ENCODE measurements at places on chromosomes 6 and 20. TPM values are rescaled to one million over a fixed set of nuclear protein-coding genes. Genes with fewer than 3 reads are reported as not detected.

- H3K36me3 ChIP-seq, result no peaks in the 10 kb centered on the region
- H3K27ac ChIP-seq, result no peak overlapping the region
- H3K4me3 ChIP-seq, result no peak overlapping the region
- no peaks in the 10 kb centered on the region for H3K27me3 ChIP-seq
- peak; percentile 11 for DNase-seq
- H3K4me1 ChIP-seq, result no peaks in the 10 kb centered on the region
Measured at GRCh38 chr20:44409132-44409600, 53.7 kb downstream of the HNF4A start.

DNA sequence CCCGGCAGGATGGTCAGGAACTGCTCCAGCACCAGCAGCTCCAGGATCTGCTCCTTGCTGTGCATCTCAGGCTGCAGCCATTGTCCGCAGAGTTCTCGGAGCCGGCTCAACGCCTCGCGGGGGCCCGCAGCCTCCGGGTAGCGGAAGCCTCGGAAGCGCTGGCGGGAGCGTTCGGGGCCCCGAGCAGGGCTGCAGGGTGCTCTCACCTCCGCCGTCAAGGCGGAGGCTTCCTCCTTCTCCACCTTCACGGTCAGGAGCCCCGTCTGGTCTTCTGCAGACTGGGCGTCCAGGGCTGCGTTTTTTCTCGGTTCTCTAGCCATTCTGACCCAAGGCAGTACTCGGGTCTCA, 434 bp downstream of the ZKSCAN4 start:
- peaks cover 20% of the 10 kb centered on the region for H3K4me1 ChIP-seq
- peak overlapping the region; percentile 94 for H3K4me3 ChIP-seq
- peaks cover 28% of the 10 kb centered on the region for H3K36me3 ChIP-seq
- no peaks in the 10 kb centered on the region for H3K27me3 ChIP-seq
- peak overlapping the region; percentile 65 for H3K27ac ChIP-seq

GRCh38 chr20:18466574-18466893, 296 bp downstream of the DZANK1 start:
- H3K4me1 ChIP-seq, result peaks cover 29% of the 10 kb centered on the region
- no peaks in the 10 kb centered on the region for H3K27me3 ChIP-seq
- DNase-seq, result no peak
- peaks cover 5% of the 10 kb centered on the region for H3K36me3 ChIP-seq

DNA sequence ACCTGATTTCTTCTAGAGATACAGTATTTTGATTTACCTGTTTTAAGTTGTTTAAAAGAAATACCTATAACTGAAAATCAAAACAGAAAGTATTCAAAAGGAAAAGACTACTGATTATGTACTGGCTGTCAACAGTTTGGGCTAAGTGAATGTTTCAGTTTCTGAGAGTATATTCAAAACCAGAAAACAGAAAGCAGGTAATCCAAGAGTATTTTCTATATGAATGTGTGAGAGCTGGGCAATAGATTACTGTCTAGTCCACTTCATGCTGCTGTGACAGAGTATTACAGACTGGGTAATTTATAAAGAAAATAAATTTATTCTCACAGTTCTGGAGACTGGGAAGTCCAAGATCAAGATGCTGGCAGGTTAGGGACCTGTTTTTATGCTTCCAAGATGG, 261.0 kb downstream of the ARHGAP18 start:
- no peak overlapping the region for H3K4me3 ChIP-seq
- H3K27me3 ChIP-seq, result no peaks in the 10 kb centered on the region
- no peak for DNase-seq
- no peaks in the 10 kb centered on the region for H3K36me3 ChIP-seq

GRCh38 chr20:38369389-38369788, 23.1 kb downstream of the LBP start:
- no peaks in the 10 kb centered on the region for H3K4me1 ChIP-seq
- no peak overlapping the region for H3K27ac ChIP-seq
- H3K36me3 ChIP-seq, result no peaks in the 10 kb centered on the region
- no peak overlapping the region for H3K4me3 ChIP-seq
- DNase-seq, result no peak
- H3K27me3 ChIP-seq, result no peaks in the 10 kb centered on the region

The GPR31 gene
- total RNA-seq, result 0.94 TPM

The OR12D2 gene
- total RNA-seq, result not detected

- no peaks in the 10 kb centered on the region for H3K4me1 ChIP-seq
- H3K4me3 ChIP-seq, result no peak overlapping the region
- no peaks in the 10 kb centered on the region for H3K36me3 ChIP-seq
- no peak for DNase-seq
- no peaks in the 10 kb centered on the region for H3K27me3 ChIP-seq
- H3K27ac ChIP-seq, result no peak overlapping the region
Measured at GRCh38 chr6:34447910-34448309, 18.0 kb upstream of the PACSIN1 start.

GRCh38 chr6:169846286-169847056, 95.0 kb downstream of the ERMARD start:
- no peak overlapping the region for H3K4me3 ChIP-seq
- H3K27ac ChIP-seq, result no peak overlapping the region
- peak; percentile 42 for DNase-seq
- H3K27me3 ChIP-seq, result peaks cover 13% of the 10 kb centered on the region
- H3K36me3 ChIP-seq, result no peaks in the 10 kb centered on the region
- H3K4me1 ChIP-seq, result no peaks in the 10 kb centered on the region

DNA sequence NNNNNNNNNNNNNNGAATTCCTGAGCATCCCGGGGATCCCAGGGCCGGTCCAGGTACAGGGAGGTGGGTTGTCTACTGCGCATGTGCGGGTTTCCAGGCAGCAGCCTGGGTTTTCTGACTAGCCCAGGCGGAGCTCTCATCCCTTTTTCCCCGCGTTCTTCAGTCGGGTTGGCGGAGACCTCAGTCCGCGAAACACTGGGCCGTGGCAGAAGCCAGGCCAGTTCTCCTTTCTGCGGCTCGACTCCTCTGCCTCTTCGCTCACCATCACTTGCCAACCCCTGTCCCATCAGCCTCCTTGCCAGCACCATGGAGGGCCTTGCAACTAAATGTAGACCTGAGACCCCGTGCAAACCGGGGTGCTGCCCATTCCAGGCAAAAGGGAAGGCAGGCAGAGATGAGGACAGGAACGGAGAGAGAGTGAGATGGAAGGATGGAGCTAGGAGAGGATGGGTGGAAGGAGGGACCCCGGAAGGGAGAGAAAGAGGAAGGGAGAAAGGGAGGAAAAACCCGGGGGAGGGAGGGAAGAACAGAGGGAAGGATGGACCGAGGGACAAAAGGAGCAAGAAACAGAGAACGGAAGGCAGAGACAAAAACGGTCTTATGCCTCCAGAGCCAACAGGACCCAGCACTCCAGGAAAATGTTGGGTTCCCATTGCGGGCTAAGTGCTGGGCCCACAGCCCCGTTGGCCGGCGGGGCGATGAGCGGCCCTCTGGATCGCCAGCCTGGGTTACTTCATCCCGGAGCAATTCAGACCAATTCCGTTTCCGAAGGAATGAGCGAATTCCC, 445.4 kb upstream of the DEFB115 start:
- no peaks in the 10 kb centered on the region for H3K27me3 ChIP-seq
- H3K4me3 ChIP-seq, result no peak overlapping the region
- DNase-seq, result peak; percentile 87
- no peaks in the 10 kb centered on the region for H3K4me1 ChIP-seq
- H3K27ac ChIP-seq, result no peak overlapping the region
- H3K36me3 ChIP-seq, result no peaks in the 10 kb centered on the region

DNA sequence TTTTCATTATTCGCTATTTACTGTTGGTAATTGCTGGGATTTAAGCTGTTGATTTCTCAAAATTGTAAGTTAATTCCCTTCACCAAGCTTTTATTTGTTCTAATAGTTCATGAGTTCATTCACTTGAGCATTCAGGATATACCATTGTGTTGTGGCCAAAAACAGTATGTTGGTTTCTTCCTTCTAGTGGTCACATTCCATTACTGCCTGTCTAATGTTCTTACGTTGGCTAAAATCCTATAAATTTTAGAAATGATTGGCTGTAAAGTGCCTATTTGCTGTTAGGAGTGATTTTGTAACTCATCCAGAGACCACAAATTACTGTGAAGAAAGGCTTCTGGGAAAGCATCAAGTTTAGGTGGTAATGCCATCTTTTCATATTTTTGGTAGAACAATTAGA, 76.3 kb downstream of the FARS2 start:
- no peak for DNase-seq
- no peaks in the 10 kb centered on the region for H3K27me3 ChIP-seq
- H3K27ac ChIP-seq, result no peak overlapping the region
- no peak overlapping the region for H3K4me3 ChIP-seq
- peaks cover 50% of the 10 kb centered on the region for H3K4me1 ChIP-seq

The LY86 gene
- total RNA-seq, result 31.7 TPM

- DNase-seq, result no peak
- H3K36me3 ChIP-seq, result peaks cover 21% of the 10 kb centered on the region
- no peak overlapping the region for H3K27ac ChIP-seq
Measured at GRCh38 chr6:116695401-116695800, 14.4 kb downstream of the KPNA5 start.

DNA sequence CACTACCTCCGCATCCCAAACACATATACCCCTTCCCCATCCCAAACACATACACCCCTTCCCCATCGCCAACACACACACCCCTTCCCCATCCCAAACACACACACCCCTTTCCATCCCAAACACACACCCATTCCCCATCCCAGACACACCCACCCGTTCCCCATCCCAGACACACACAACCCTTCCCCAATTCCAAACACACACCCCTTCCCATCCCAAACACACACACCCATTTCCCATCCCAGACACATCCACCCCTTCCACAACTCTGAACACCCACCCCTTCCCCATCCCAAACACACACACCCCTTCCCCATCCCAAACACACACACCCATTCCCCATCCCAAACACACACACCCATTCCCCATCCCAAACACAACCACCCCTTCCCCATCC, 314.5 kb downstream of the KIF16B start:
- no peaks in the 10 kb centered on the region for H3K36me3 ChIP-seq
- H3K4me1 ChIP-seq, result peaks cover 23% of the 10 kb centered on the region
- no peaks in the 10 kb centered on the region for H3K27me3 ChIP-seq
- DNase-seq, result no peak
- H3K4me3 ChIP-seq, result no peak overlapping the region
- no peak overlapping the region for H3K27ac ChIP-seq

The VSTM2L gene
- total RNA-seq, result 88.7 TPM

The EIF6 gene
- total RNA-seq, result 62.2 TPM

The CYP24A1 gene
- not detected for total RNA-seq

The TINAG gene
- not detected for total RNA-seq

The FUCA2 gene
- total RNA-seq, result 53.4 TPM

- H3K4me3 ChIP-seq, result no peak overlapping the region
- peak overlapping the region; percentile 40 for H3K27ac ChIP-seq
- no peak for DNase-seq
- H3K27me3 ChIP-seq, result no peaks in the 10 kb centered on the region
- no peaks in the 10 kb centered on the region for H3K4me1 ChIP-seq
Measured at GRCh38 chr6:148566664-148567350, 180.0 kb upstream of the UST start.

- no peak for DNase-seq
- H3K27me3 ChIP-seq, result no peaks in the 10 kb centered on the region
- no peak overlapping the region for H3K27ac ChIP-seq
- H3K4me3 ChIP-seq, result no peak overlapping the region
- peaks cover 30% of the 10 kb centered on the region for H3K36me3 ChIP-seq
Measured at GRCh38 chr6:41058783-41059181, 5.8 kb downstream of the APOBEC2 start.

DNA sequence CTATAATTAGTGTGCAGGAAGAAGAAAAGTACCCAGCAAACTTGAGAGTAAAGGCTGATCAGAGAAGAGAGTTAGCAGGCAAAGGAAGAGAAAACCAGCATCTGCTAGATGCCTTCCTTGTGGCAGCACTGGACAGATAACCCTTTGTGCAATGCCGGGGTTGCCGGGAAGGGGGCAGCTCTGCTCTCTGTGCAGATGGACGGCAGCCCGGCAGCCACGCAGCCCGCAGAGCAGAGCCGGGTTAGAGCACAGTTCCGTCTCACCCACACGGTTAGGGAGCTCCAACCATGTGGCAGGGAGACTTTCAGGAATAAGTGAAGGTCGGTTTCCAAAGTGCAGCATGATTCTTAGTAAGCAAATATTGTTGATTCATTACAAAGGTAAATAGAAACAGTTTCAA, 80.0 kb upstream of the RPS6KA2 start:
- H3K36me3 ChIP-seq, result no peaks in the 10 kb centered on the region
- H3K27me3 ChIP-seq, result no peaks in the 10 kb centered on the region
- no peak overlapping the region for H3K27ac ChIP-seq
- peak; percentile 82 for DNase-seq

The BPIFB3 gene
- total RNA-seq, result not detected

The ZSWIM3 gene
- total RNA-seq, result 6.8 TPM

DNA sequence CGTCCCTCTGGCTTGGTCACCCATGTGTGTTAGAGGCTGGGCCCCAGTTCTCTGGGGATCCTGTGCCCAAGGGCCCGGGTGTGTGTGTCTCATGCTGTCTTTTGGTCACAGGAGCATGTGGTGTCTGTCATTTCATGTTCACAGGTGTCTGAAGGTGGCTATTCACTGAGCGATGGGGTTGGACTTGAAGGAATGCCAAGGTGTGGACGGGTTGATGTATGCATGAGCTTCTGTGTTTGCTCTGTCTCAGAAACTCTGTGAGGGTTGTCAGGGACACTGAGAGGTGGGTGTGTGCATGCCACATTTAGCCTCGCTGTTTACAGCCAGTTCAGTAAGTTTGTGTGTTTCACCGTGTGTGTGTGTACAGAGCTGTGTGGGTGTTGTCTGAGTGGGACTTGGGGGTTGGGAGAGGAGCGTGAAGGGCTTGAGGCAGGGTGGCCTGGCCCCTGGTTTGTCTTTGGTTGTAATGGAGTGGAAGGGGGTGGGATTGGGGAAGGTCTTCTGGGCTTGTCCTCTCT, 1.2 kb downstream of the DDR1 start:
- H3K27me3 ChIP-seq, result peaks cover 8% of the 10 kb centered on the region
- peak; percentile 59 for DNase-seq
- peak overlapping the region; percentile 63 for H3K4me3 ChIP-seq
- peaks cover 35% of the 10 kb centered on the region for H3K4me1 ChIP-seq

DNA sequence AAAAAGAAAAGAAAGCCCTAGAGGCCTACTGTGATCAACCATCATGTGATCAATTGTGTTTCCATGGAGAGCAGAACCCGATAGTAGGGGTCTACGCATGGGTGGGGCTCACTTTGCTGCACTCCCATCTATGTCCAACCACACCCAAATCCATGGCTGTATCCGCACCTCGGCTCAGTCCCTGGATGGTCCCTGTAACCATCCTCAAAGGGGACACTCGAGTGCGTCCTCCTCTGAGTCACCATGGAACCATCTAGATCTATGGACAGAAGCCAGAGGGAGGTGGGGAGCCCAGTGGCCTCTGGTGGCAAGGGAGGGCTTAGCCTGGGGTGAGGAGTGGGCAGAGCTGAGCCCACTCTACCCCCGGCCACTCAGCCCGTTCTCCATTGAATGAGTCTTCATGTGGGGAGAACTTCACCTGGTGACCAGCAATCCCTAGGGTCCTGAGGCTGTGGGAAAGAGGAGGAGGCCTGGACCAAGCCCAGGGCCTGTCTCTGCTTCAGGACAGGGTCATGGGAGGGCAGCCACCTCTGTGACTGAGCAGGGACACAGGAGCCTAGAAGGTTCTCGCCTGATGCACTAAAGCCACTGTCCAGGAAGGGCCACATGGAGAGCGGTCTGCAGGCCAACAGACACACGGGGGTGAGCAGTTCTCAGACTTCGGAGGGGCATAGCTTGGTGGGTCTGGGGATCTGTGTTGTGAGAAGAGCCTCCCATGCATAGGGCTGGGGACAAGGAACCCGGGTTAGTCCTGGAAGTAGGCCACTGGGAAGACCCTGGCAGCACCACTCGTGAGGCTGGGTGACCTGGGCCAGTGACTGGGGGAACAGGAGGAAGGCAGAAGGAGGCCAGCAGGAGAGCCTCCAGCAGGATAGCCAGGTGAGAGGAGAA, 19.3 kb downstream of the RAET1L start:
- H3K27ac ChIP-seq, result no peak overlapping the region
- H3K27me3 ChIP-seq, result no peaks in the 10 kb centered on the region
- no peaks in the 10 kb centered on the region for H3K36me3 ChIP-seq
- peak; percentile 75 for DNase-seq
- H3K4me1 ChIP-seq, result peaks cover 8% of the 10 kb centered on the region
- peak overlapping the region; percentile 59 for H3K4me3 ChIP-seq

The TMEM242 gene
- 16.0 TPM for total RNA-seq

The BEND6 gene
- 0.26 TPM for total RNA-seq

The ENPP5 gene
- total RNA-seq, result 7.3 TPM

Data from spleen (tissue), 13 donors.